ENCODE measurements at places on chromosomes 11 and 22.

DNA sequence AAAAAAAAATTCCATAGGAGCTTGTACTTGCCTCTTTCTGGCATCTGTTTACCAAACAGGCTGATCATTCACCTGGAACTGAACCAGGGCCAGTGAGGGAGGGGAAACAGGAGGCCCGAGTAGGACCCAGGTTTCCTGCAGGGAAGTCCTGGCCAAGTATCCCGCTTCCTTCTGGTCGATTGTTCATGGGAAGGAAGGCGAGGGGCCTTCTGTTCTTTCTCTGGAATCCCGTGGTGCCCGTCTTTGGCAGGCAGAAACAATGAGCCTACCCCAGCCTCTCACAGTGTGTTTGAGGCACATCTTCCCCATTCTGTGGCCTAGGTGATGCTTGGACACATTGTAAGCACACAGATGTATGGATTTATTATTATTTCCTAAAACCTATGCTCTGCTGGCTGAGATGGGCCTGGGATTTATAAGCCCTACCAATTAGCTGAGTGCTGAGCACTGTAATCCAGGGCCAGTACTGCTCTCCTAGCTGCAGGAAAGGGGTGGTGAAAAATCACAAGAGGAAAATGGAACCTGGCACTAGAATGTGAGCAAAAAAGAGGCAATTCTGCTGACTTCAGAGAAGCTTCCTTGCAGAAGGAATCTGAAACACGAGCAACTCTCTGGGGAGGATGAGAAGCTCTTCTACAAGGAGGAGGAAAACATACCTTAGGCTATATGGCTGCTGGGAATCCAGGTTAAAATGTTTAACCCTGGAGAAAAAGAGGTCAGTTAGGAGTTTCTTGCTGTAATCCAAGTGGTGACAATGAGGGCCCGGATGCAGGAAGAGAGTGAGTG lies 53.5 kb downstream of the PRR5L start:
- no peak for DNase-seq

DNA sequence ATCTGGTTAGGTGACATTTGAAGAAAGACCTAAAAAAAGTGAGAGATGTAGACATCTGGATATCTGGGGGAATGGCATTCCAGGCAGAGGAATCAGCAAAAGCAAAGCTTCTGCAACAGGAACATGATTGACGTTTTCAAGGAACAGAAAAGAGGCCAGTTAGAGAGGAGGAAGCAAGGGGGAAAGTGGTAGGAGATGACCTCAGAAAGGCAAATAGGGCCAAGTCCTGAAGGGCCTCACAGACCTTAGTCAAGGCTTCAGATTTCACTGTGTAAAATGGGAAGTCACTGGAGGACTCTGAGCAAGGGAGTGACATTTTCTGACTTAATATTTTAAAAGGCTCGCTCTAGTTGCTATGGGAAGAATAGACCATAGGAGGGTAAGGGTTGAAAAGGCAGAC lies 9.7 kb downstream of the DEUP1 start:
- DNase-seq, result no peak

DNA sequence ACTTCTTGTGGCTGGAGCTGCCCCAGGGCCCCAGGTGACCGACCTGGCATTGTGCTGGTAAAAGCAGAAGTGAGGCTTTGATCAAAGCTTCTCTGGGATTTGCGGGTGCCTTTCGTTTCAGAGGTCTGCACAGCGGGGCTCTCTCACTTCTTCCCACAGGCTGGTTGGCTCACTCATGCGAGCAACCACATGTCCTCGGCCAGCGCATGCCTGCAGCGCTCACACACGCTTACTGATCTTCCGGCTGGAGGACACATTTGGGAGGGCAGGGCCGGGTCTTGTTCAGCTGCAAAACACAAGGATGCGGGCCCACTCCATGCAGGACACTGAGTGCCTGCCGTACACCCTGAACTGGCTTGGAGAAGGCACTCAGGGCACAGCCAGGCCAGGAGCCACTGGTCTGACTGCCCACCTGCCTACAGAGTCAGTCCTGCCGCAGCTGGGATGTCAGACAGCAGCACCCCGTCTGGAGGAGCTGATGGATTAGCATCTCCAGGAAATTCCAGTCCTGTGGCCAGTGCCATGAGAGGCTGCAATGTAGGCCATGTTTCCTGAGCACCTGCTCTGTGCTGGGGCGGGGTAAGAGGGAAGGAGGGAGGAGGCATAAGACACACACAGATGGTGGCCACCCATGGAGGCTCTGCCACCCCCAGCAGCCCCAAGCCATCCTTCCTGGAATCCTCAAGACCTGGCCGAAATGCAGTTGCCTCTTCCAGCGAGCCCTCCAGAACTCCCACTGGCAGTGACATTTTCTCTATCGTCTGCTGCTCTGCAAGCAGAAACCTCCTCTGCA lies 1383.2 kb downstream of the BRD1 start:
- DNase-seq, result no peak

- DNase-seq, result no peak
Observed at GRCh38 chr22:37269936-37270678, 12.2 kb upstream of the CYTH4 start.

DNA sequence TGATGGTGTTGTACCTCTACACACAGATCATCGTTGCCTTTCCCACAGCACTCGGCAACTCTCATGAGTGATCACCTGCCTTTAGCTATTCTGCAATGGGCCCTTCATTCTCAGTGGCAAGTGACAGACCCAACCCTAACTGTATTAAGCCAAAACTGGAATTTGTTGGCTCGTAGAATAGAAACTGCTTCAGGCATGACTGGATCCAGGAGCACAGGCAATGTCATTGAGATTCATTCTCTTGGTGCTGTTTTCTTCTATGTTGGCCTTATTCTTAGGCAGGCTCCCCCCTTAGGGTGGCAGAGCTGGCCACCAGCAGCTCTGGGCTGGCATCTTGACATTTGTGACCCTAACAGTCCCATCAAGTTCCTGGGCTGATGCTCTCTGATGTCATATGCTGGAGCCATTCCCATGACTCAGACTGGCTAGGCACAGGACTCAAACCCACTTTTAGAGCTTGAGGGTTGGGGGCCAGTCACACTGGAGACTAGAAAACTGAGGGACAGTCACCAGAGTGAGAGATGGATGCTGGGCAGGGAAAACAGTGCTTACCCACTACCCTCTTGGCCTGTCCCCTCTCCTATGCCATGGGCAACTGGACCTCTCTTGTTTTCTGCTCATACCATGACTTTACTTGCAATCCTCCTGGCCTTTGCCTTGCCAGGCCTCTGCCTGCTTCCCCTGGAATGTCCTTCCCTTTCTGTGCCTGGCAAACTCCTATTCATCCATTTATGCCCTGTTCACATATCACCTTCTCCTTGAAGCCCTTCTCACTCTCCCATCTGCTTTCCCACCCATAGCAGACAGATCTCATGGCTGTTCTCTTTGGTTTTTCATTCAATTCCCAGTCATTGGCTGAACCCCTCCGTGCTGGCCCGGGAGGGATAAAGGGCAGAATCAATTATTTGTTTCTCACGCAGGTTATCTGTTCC lies 7.1 kb upstream of the CDC42EP2 start:
- DNase-seq, result no peak

- DNase-seq, result no peak
Observed at GRCh38 chr11:82046778-82047177, 686.9 kb downstream of the FAM181B start.

GRCh38 chr11:129698212-129698611 lies 117.4 kb upstream of the TMEM45B start:
- no peak for DNase-seq

- no peak for DNase-seq
Observed at GRCh38 chr11:70815485-70815832, 417.1 kb downstream of the CTTN start.

DNA sequence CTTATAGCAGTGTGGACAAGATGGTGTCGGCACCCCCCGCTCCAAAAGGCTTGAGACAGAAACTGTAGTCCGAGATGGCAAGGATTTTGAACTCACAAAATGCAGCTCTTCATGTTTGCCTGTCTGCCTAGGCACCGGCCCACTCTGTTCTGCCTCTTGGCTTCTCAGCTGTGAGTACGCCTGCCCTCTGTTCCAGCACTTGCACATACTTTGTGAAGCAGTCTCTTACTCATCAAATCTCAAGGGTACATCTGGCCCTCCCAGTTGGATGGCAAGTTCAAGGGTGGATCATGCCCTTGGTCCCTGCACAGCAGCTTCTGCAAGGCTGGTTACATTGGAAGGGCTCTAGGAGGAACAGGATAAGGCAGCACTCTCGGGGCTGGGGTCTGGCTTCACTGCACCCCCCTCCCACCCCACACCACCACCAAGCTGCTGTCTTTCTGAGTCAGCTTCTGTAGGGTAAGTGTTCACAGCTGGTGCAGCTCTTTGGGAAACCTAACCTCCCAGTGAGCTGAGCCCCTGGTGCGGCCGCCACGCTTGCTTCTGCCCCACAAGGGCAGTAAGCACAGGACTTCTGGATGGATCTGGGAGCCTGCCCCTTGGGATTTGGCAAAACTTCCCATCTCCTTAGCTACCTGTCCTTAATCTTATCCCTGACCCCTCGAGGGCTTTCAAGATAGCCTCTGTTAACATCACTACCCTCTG lies 37.2 kb downstream of the FAM83F start:
- DNase-seq, result no peak

DNA sequence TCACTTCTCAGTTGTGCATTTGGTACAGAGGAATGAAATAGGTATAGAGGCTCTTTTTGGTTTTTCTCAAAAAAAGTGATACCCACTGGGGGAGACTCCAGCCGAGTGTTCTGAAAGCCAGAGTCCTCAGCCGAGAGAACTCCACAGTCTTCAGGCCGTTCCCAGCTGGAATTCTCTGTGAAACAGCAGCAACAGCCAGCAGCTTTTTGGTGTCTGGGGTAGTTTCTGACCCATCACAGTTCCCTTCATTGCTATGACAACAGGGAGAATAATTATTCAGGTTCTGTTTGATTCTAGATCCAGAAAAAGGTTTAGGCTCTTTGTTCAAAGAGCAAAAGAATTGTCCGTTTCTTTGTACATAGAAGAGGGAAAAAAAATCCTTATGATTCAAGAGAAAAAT lies 84.6 kb downstream of the C22orf31 start:
- no peak for DNase-seq

GRCh38 chr22:45631140-45631840 lies 40.3 kb upstream of the ATXN10 start:
- DNase-seq, result no peak

DNA sequence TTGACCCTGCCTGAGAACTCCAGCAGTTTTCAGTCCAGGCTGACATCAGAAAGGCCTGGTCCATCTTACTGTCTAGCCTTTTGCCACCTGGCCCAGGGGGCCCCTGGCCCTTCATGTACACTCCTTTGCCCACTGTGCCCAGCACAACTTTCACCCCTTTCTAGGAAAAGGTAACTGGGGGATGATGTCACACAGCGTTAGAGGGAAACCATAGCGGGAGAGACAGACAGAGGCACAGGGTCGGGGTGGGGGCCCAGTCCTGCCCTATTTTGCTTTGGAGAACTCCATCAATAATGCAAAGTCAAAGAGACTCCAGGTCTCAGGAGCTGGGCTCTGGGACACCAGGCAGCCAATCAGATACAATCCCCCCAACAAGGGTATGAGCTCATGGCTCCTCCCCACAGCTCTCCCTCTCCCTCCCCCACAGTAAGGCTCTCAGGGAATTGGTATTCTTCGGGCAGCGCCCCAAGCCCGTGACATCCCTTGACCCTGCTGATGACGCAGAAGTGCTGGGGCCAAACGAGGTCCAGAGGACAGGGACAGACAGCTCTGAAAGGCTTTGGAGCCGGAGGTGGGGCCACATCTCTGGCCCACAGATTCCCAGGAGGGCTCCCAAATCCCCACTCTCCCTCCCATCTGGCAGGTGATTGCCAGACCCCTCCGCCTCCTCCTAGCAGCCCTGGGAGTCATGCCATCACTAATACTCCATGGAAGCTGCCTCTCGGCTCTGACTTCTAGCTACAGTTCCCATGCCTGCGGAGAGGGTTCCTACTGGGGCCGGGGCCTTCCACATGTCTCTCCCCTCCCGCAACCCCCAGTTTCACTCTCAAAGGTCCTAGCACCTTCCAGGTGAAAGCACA lies 5.9 kb downstream of the USP2 start:
- no peak for DNase-seq

- no peak for DNase-seq
Observed at GRCh38 chr11:70398834-70399680, 728 bp downstream of the CTTN start.

DNA sequence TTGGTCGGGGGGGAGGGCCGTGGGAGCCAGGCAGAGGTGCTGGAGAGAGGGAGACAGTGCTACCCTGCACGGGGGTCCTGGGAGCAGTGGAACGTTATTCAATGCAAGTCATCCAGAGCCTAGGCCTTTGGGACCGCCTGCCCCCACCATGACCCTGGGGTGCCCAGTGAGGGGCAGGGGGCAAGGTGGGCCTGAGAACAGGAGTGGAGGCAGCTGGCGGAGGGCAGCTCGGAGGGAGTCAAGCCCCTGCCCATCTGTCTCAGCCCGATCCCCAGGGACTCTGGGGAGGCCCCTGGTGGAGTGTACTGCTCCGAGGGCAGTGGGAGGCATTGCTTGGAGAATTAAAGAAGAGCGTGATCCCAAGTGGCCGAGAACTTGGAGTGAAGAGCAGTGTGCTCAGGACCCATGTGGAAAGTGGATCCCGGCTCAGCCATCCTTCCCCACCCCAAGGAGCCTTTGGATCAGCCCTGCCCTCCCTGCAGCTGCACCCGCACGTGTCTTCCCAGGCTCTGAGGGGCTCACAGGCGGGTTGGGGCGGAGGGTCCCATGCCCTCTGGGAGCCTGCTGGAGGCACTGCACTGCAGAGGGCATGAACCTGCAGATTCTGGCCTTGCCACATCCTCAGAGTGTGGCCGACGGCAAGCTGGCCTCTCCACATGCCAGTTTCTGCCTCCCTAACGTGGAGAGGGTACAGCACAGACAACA lies 34.0 kb upstream of the SMIM38 start:
- no peak for DNase-seq

DNA sequence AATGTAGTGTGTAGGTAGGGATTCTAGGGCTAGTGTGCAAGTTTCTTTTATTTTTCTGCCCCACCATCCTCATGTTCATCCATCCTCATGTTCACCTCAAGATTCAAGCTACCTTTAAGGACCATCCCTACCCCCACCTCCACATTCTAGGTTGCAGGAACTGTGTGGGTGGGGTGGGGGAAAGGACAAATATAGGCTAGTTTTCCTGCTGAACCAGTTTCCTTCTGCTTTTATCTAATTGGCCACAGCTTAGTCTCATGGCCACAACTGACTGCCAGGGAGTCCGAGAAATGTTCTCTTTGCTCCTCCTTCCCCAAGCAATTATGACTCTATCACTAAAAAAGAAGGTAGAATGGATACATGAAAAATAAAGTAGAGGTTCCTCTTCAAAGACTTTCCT lies 179.0 kb upstream of the LARGE1 start:
- no peak for DNase-seq

DNA sequence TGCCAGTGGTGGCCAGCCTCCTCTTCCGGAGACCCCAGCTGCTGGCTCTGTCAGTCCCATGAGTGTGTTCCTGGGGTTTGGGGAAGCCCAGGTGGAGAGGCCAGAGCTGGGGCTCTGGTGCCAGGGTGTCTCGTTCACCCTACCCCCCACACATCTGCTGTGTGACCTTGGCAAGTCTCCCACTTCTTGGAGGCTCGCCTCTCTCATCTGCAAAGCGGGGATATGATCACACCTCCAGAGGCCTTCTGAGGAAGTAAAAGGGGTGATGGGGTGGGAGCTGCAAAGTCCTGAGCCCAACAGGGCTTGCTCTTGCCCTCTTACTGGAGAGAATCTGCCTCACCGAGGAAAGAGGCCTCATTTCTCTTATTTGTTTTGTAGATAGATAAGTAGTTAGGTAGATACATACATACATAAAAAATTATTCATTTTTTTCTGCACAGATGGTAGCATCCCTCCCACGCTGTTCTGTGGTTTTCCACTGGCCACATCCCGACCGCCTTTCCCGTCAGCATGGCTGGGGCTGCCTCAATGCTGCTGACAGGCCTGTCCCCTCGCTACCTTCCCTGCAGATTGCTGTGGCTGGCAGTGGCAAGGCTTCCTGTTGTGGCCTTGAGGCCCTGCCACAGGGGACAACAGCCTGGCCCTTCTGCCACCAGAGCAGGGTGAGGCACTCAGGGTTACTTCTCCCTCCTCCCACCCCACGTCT lies 23.9 kb downstream of the MYO7A start:
- DNase-seq, result no peak

Measured in COLO829 (cell line).